ENCODE measurements at places on chromosomes 2 and 18.

DNA sequence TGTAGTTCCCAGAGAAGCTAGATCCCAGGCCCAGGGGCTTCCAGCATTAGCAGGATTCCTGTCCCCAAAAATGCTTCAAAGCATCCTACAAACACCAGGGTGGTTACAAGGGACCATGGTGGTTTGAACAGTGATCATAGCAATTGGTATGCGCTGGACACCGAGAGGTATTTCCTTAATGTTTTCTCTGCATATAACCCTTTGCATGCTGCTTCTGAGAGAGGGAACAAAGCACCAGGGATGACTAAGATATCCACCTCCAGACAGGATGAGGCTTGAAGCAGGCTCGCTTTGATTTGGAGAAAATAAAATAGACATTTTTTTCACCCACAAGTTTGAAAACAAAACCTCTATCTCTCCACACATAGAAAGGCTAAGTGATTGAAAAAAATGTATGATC lies 50.5 kb upstream of the TSPYL6 start:
- DNase-seq, result no peak

DNA sequence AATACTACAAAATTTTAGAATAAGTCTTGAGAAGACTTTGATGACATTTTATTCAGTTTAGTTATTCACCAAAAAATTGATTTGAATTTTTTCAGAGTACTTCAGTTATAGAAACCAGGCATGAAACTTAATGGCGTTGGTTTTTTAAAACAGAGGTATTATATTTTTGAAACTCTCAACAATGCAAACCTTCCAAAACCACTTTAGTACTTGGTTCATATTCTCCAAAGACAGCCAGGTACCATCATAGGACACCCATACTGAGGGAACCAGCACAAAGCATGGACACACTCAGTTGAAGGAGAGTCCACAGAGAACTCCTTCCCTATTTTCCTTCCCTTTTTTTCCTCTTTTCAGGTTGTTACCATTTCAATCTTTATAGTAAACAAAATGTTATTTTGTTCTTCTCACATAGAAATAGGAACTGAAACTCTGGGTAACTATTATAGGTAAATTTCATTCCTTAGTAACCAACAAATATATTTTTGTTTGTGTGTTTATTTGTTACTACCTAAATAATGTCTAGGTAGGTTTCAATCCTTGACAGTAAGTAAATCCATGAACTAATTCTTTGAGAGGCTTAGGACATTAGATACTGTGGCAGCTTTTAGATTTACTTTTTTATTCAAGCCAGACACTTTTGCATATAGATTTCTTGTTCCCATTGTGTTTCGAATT lies 95.8 kb downstream of the TMEFF2 start:
- no peak for DNase-seq

- DNase-seq, result no peak
Observed at GRCh38 chr18:76885001-76885400, 62.6 kb downstream of the ZNF236 start.

DNA sequence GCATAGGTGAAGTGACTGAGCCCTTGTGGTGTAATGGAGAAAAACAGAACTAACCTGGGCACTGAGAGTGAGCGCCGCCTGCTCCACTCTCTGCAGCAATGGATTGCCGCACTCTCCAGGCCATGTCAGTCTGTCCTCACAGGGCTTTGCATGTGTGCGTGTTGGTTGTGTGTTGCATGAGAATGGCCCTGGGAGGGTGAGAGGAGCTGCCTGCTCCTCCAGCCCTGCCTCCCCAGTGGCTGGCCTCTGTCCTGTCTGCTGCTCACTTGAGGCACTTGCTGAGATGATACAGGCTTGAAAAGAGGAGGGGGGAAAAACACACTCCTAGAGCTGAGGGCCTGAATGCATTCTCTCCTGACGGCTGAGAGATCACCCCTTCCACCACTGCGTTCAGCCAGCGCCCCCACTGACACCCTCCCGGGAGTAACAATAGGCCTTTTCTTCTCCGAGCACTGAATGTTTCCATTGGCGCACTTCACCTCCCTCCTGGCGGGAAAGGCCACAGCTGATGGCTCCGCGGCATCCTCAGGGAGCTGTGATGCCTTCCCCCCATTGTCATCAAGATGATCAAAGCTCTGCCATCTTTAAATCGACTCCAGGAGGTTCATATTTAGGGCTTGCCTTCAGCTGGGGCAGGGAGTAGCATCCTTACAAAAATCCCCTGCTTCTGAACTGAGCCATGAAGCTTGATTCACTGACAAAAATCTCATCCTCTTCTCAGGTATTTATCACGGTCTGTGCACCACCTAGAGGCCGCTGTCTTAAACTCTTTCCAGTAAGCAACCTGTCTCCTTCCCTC lies 49.9 kb upstream of the DAPL1 start:
- no peak for DNase-seq

DNA sequence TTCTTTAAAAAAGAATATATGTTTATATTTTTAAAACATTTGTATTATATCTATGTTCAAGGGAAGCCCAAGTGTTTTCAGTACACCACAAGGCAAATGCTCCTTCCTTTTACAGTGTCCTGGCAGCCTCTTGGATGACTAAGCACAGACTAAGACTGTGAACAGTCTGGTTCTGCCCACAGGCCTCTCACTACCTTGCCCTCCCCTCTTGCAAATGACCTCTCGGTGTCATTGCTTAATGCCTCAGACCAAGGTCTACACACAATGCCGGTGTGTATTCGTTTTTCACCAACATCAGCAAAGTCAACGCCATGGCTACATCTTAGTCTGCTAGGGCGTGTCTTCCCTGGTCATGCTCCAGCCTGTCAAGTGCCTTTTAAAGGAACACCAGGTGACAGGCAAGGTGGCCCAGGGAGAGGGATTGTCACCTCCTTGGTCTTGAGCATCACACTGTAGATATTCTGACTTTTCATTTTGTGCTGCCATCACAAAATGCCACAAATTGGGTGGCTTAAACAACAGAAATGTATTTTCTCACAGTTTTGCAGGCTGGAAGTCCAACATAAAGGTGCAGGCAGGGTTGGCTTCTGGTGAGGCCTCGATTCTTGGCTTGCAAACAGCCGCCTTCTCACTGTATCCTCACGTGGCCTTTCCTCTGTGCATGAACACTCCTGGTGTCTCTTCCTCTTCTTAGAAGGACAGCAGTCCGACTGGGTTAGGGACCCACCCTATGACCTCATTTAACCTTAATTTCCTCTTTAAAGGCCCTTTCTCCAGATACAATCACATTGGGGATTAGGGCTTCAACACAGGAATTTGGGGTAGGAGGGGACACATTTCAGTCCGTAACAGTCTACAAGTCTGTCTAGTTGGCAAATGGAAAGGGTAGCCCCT lies 266.5 kb downstream of the KLHL29 start:
- DNase-seq, result no peak

- DNase-seq, result no peak
Observed at GRCh38 chr18:3444954-3445353, 5.0 kb upstream of the TGIF1 start.

DNA sequence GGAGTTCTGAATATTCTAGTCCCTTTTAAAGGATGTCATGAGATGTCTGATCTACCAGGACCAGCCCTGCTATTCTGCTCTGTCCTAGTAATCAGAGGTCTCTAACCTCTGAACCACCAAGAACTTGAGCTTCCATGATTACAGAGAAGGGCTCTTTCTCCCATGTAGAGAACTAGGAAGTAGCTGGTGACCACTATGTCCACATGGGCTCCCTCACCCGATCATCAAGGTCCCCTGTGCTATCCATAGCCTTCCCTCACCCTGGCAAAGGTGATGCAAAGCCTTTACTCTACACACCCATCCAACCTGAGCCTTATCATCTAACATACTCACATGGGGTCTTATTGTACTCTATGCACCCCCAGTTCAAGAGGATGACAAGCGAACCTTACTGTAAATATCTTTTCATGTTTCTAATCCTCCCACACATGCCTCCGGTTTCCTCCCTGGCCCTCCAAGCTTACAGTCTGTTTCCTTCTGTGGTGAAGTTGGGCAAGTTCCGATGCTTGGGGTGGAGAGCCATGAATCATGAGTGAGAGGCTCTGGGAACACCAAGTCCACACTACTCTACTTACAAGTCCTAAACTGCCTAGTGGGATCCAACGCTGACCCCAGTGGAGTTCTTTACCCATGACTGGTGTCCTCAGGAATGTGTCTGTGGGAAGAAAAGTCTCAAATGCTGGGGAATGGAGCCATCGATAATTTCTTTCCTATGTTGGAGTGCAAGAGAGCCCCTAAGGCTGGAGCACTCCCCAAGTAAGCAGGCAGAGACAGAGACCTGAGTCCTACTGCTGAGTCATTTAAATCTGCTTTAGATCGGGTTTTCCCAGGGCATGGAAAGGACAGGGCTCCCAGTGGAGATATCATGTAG lies 73.3 kb upstream of the KLF7 start:
- no peak for DNase-seq

DNA sequence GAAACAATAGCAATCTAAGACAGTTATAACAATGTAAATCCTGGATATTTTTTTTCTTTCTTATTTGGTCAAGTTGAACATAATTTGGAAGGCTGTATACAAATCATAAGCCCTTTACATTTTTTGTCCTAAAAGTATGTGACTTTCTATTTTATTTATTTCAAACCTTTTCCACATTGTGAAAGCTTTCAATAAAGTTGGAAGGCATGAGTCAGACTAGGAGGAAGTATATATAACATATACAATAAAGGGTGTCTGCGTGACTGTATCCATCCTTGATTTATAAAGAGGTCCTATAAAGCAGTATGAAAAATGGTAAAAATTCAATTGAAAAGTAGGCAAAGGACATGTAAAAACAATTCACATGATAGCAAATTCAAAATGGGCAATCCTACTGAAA lies 44.4 kb downstream of the CRACDL start:
- no peak for DNase-seq

DNA sequence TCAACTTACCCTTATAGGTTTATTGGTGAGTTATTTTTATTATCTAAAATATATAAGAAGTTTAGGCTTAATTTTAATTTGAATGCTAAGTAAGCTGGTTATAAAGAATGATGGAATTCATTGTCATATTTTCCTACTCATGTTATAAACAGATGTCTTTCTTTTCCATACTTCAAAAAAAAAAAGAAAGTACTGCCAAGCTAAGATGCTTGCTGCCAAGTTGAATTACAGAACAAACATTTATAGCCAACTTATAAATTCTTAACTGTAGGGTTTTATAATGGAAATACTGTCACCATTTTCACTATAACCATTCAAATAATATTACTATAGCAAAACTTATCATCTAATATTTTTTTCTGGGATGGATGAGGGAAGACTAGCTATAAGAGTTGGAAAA lies 676.0 kb downstream of the NRXN1 start:
- DNase-seq, result no peak

GRCh38 chr18:55589625-55590291 lies 1.8 kb upstream of the TCF4 start:
- no peak for DNase-seq

- DNase-seq, result no peak
Observed at GRCh38 chr2:150570712-150571111, 83.2 kb upstream of the RND3 start.

DNA sequence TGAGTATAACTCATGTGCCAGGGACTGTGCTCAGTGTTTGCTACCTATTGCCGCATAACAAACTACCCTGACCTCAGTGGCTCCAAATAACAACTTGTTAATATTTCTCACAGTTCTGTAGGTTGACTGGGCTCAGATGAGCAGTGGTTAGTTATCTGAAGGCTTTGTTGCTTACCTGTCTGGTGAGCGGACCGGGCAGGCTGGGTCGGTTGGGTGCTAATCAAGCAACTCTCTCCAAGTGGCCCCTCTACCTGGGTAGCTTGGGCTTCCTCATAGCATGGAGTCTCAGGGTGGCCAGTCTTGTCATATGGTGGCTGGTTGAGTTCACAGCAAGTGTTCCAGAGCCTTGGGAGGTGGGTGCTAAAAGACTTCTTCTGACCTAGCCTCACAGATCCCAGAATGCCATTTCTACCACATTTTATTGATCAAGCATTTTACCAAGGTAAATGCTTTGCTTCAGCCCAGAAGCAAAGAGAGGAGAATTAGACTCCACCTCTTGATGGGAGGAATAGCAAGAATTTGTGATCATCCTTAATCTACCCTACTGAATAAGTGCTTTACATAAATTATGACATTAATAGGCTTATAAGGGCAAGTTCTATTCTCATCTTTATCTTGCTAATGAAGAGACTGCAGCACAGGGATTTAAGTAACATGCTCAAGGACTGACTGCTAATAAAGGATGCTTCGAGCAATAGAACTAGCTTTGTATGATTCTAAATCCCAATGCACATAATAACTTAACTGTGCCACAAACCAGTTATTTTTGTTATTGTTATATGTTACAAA lies 16.9 kb downstream of the RAB31 start:
- DNase-seq, result no peak

GRCh38 chr18:58224425-58224750 lies 180.4 kb downstream of the NEDD4L start:
- no peak for DNase-seq

DNA sequence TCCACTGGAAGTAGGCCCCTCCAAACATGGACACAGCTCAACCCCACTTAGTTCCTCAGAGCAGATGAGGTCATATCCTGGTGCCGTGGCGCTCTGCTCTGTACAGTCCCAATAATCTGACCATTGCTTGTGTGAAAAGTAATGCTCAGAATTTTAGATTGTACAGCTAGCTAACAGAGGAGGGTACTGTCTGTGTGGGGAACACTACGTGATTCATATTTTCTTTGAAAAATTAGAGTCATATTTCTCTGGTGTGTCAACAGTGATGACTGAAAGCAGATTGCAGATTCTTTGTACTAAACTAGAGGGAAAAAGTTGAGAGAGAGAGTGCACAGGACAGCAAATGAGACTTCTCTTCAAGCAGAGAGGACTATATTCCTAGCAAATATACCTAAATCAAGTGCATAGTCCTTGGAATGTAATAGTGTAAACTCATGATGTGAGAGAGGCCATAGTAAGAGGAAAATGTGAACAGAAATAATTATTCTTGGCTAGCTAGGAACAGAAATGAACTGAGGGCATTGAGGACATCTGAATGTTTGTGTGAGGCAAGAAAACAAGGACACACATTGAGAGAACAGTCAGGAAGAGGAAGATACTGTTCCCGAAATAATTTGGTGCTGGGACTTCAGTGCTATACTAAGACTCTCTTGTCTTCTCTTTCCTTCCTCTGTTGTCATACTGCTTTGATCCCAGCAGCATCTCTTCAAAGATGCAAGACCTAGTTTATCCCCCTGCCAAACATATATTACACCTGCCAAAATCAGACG lies 157.0 kb upstream of the RND3 start:
- DNase-seq, result no peak

DNA sequence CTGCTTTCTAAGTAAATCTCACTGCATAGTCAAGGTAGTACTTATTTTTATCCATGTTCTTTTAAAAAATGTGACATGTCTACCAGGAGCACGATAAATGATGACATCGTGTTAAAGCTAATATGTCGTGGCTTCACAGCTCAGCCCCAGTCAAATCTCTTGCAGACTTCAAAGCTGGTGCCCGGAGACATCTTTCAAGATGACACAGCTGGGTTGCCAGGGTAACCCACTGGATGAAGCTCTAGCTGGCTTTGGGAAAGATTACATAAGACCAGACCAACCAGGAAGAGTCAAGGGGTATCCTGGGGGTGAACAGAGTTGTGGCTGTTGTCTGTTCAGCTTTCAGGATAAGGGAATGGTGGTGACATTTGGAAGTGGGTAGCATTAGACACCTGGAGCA lies 67.8 kb downstream of the VSNL1 start:
- DNase-seq, result no peak

- no peak for DNase-seq
Observed at GRCh38 chr2:172380436-172381274, 46.7 kb upstream of the ITGA6 start.

GRCh38 chr2:8028981-8029380 lies 652.9 kb upstream of the ID2 start:
- DNase-seq, result no peak

All from cortex of kidney (tissue), 1 donor.